NCI-H82 (cell line): ENCODE measurements at places on chromosomes 1 and 21.
A peak's percentile ranks its signal among the peaks of the same experiment; 100 is the strongest.

DNA sequence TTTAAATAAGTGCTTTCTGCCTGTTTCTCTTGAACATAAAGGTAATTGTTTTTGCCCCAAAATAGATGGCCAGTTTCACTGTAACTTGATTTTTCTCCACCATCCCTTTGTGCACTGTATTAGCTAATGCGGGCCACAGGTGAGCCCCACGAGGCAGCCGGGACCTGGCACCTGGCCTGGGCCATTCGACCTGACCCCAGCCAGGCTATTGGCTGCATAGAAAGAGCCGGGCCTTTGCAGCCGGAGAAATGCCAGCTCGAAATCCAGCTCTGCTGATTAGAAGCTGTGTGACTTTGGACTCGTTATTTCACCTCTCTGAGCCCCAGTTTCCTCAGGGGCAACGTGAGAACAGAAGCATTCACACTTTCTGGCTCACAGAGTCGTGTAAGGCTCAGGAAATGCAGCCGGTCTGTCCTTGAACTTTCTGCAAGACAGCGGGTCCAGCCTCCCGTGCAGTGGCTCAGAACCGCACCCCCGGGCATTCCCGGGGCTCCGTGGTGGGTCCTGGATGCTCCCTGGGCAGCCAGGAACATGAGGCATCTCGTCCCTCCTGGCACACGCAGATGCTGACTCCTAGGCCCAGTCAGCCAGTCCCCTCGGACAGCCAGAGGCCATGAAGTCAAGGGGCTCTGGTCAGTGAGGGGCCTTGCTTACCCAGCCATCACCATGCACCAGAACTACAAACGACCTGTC lies 37.4 kb upstream of the ACTRT2 start:
- DNase-seq, result no peak

DNA sequence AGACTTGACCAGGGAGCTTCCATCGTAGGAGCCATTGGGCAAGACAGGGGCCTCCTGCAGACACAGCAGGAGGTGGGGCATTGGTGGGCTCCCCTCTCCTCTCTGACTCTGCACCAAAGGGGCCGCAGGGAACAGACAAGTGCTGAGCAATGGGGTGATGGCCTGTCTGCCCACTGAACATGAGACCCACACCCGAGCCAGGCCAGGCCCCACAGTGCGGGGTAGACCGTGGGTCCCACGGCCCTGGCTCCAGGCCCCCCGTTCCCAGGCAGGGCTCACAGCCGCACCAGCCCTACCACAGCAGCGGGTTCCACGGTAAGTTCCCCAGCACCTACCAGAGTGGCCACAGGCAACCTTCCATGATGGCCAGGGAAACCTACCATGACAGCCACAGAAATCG lies 45.9 kb downstream of the CHD5 start:
- DNase-seq, result no peak

GRCh38 chr1:22313321-22313720 lies 138.3 kb upstream of the ZBTB40 start:
- no peak for DNase-seq

DNA sequence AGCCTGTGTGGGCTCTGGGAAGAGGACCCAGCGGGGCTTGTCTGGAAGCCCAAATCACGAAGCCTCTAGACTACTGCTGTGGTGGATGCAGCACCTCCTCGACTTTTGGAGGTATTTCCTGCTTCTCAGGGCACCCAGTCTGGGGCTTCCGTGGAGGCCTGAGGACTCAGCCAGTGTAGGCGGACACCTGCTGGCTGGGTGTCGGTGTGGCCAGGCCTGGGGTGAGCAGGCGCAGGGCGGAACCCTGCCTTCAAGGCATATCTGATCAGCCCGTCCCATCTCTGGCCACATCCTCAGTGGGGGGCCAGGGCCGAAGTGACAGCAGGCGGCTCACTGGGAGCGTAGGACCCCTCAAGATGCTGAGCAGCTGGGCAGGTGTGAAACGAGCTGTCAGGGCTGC lies 6.9 kb downstream of the PLCH2 start:
- no peak for DNase-seq

DNA sequence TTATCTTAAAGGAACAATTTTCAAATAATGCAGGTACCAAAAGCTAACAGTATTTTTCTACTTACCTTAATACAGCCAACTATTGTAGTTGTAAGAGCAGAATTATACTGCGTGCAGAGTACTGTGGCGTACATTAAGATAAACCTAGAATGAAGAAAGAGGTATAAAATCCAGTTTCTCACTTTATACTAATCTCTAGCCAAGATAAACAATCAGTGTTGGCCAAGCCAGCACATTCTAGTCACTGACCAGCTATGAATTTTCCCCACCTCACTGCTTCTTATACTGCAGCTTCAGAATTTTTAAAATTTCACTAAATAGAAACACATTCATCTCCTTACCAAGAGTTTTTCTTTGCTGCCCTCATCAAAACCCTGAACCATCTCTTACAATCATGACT lies 33.6 kb downstream of the SLC35D1 start:
- no peak for DNase-seq

- DNase-seq, result no peak
Measured at GRCh38 chr1:203424861-203425662, 50.5 kb upstream of the PRELP start.

DNA sequence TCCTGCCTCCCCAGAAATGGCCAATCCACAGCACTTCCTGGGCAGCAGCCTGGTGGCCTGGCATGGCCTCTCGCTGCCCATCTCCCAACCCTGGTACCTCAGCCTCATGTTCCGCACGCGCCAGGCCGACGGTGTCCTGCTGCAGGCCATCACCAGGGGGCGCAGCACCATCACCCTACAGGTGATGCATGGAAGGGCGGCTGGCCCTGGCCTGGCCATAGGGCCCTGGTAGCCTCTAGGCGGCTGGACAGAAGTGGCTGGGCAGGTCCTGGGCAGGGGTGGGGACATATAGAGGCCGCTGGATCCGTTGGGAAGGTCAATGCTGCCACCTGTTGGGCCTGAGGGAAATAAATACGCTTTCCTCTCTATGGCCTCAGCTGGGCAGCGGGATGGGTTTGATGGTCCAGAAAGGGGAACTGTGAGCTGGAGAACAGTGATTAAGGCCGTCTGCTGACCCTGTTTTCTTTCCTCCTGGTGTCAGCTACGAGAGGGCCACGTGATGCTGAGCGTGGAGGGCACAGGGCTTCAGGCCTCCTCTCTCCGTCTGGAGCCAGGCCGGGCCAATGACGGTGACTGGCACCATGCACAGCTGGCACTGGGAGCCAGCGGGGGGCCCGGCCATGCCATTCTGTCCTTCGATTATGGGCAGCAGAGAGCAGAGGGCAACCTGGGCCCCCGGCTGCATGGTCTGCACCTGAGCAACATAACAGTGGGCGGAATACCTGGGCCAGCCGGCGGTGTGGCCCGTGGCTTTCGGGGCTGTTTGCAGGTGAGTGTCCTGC lies 14.4 kb downstream of the CELSR2 start:
- peak; percentile 80 for DNase-seq

DNA sequence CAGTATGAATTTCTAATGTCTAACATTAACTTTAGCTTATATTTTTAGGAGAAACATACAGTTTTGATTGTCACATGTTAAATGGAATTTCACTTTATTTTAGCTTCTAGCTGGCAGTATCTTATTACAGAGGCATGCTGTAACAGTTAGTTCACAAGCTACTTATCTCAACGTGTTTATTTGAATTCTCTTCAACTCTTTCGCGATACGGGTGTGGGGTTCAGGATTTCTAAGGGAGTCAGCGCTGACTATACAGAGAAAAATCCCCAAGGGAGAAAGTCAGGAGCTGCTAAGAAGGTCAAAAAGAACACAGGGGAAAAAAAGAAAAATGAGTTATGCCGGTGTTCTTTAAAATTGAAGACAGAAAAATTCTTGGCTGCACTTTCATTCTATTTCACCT lies 296.2 kb downstream of the VAV3 start:
- DNase-seq, result no peak

- no peak for DNase-seq
Measured at GRCh38 chr1:67094191-67094590, 40.2 kb upstream of the SLC35D1 start.

GRCh38 chr1:30335997-30336390 lies 387.4 kb downstream of the MATN1 start:
- DNase-seq, result no peak

DNA sequence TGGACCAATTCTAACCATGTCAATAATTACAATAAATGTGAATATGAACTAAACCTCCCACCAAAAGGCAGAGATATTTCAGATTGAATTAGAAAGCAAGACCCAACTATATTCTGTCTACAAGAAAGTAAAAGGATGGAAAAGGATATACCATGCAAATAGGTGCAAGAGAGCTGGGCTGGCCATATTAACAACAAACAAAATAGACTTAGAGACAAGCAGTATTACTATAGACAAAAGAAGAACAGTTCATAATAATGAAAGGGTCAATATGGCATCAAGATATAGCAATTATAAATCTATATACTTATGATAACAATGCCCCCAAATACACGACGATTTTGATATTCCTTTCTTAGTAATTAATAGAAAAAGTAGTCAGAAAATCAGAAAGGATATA lies 67.3 kb upstream of the IFFO2 start:
- DNase-seq, result no peak

DNA sequence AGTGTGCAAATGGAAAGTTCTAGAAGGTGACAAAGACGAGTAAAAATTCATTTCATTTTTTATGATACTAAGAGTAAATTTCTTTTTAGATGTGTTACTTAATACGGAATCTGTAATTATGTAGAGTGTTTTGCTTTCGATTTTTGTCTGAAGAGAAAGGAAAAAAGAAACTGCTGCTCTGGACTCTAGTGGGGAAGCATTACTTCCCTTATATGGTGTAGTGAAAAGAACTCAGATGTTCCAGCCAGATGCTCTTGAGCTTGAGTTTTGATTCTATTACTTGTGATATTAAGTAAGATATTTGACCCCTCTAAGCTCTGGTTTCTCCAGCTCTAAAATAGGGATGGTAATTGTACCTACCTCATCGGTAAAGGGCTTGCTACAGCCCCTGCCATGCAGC lies 12.2 kb upstream of the GPR161 start:
- DNase-seq, result no peak

DNA sequence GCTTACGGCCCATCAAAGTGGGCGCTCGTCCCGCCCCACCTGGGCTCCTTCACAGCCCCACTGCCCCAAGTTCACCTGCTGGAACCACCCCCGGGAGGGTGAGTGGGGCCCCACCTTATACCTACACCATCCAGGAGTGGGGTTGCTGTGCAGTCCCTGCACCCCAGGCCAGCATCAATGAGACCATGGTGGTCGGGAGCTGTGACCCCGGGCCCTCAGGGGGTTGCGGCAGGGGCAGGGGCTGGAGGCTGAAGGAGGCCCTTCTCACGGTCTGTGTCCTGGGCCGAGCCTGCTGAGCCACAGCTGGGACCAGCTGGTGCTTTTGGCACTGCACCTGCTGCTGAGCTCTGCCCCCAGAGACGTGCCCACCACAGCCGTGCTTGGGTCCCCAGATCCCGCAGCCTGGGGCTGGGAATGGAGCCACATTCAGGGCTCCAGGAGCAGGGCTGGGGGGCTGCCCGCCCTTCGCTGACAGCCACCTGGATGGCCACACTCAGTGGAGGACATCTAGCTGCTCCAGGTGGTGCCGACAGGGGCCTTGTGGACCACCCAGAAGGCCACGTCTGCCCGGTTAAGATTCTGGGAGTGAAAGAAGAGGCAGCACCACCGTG lies 17.4 kb downstream of the ACTRT2 start:
- no peak for DNase-seq

GRCh38 chr1:59150577-59151386 lies 146.1 kb upstream of the FGGY start:
- DNase-seq, result peak; percentile 69

GRCh38 chr1:3746830-3747521 lies 5.3 kb upstream of the CCDC27 start:
- DNase-seq, result peak; percentile 92

DNA sequence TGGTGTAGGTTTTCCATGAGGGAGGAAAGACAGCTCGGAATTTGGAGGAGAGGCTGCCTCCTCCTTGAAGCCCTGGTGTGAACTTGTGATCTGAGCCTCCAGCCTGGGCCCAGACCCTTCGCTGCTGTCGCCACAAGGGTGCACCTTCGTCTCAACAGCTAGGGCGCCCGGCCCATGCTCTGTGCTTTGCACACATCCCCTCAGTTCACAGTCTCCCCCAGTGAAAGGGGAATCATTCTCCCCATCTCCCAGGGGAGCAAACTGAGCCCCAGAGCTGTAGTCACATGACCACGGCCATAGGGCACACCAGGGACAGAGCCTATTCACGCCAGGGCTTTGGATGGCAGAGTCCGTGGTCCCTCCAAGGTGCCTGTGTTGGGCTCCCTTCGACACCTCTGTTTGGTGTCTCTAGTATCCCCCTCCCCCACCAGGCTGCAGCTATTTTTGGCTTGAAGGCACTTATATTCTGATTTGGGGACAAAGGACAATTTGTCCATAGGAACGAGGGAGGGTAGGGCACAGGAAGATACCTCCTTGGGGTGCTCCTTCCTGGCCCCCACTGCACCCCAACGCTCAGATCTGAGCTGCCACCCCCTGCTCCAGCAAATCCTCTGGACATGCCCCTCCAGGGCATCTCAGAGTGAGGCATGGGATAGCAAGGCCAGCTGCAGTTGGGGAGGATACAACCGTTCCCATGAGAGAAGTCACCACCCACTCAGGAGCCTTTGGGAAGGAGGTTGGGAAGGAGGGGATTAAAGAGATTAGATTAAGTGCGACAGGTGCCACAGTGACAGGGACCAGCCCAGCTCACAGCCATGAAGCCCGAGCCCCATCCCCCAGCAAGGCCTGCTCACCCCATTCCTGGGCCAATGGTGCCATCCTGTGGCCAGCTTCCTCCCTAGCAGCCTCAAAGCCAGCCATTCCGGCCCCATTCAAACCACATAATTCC lies 15.7 kb downstream of the MATN1 start:
- peak; percentile 99 for DNase-seq

DNA sequence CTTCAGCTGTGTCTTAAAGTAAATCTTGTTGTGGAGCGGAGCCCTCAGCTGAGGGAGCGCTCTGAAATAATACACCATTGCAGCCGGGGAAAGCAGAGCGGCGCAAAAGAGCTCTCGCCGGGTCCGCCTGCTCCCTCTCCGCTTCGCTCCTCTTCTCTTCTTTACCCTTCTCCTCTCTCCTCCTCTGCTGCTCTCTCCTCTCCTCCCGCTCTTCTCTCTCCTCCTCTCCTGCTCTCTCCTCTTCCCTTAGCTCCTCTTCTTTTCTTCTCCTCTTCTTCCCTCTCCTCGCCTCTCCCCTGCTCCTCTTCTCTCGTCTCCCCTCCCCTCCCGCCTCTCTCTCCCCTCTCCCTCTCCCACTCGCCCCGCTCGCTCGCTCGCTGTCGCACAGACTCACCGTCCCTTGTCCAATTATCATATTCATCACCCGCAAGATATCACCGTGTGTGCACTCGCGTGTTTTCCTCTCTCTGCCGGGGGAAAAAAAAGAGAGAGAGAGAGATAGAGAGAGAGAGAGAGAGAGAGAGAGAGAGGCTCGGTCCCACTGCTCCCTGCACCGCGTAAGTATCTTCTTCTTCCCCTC lies at the start of gene PROX1:
Gene PROX1 (plus strand): TSS at position 47 of the 580 bp plus-strand sequence. CDS start 8,563 bp downstream, outside the sequence.
- peak; percentile 99 for DNase-seq
